ENCODE measurements at places on chromosomes 3 and 15. TPM values are rescaled to one million over a fixed set of nuclear protein-coding genes. Genes with fewer than 3 reads are reported as not detected.

Gene SPG21
- 81.9 TPM for total RNA-seq

Gene PLCH1
- total RNA-seq, result not detected

Gene BRK1
- 144 TPM for total RNA-seq

Gene SERPINI2
- not detected for total RNA-seq

Gene CHP1
- 82.7 TPM for total RNA-seq

Gene XIRP1
- not detected for total RNA-seq

Gene CA12
- 0.33 TPM for total RNA-seq

Gene AKAP13
- 34.7 TPM for total RNA-seq

Gene OR5K2
- not detected for total RNA-seq

Gene ABCC5
- total RNA-seq, result 5.4 TPM

Gene ZNF501
- 3.7 TPM for total RNA-seq

Gene CFAP20DC
- total RNA-seq, result 3.3 TPM

Gene SCAANT1
- not detected for total RNA-seq

Gene CYP1A2
- total RNA-seq, result not detected

Gene ZNF385D
- total RNA-seq, result 4.5 TPM

Gene NTRK3
- total RNA-seq, result not detected

Gene ZNF80
- not detected for total RNA-seq

Gene SLC2A2
- total RNA-seq, result not detected

Gene MCTP2
- 0.67 TPM for total RNA-seq

Gene ZDHHC19
- not detected for total RNA-seq

Gene QARS1
- total RNA-seq, result 226 TPM

Gene ROPN1
- not detected for total RNA-seq

Gene GOLGA6A
- total RNA-seq, result not detected

Gene ANKRD34C
- total RNA-seq, result not detected

Gene MCF2L2
- total RNA-seq, result 0.15 TPM

Gene NPAP1
- not detected for total RNA-seq

Data from mammary microvascular endothelial cell (primary cell).